Stimulated activated CD8-positive, alpha-beta memory T cell treated with anti-CD3 and anti-CD28 coated beads, Interleukin-7, amount 100 ng/mL, for 1 hour (primary cell): ENCODE measurements at places on chromosomes 7 and 10.

DNA sequence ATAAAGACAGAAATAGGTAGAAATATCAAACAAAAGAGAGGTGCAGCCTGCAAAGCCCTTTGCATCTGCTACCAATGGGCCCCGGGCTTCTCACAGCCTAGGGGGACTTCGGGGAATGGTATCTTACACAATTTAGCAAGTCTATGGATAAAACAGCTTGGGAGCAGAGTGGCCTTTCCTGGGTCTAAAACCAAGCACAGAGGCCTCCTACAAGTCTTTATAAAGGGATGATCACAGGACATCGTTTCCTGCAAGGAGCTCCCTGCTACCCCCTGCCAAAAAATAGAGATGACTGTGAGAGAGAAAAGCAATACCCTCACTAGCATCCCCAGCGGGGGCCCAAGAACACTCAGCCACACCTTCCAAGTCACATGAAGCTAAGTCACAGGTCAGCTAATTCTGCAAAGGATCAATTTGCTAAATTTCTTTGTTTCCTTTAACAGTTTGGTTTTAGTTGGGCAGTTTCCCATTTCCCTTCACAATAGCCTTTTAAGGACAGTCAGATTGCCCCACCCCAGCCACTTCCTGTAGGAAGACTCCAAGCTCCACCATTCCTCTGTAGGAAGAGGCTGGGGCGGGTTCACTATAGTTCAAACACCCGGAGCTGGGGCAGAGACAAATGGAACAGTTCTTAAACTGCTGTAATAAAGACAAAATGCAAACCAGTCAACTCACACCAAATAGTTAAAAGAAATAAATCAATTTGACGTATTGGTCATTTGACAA lies 105.5 kb downstream of the SLIT1 start:
- DNase-seq = no peak

- no peak for DNase-seq
Measured at GRCh38 chr10:68598978-68599770, 39.0 kb downstream of the TET1 start.

DNA sequence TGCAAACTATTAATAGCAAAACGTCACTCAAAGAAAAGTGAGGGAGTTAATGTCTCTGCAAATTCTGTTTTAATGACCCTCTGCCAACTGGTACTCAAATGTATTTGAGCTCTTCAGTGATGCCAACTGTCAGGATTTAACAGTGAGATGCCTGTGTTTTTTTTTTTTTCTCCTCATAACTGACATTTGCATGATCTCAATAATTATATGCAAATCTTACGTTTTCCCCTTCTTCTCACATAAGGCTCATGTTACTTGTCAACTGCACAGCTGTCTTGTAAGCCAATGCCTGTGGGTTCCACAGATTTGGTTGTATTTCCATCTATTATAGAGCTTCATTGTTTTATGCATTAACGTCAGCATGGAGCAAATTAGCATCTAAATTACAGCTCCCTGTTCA lies 38.2 kb downstream of the PPP1R3A start:
- DNase-seq = no peak

- DNase-seq = no peak
Measured at GRCh38 chr10:4947039-4947634, 16.1 kb upstream of the AKR1C1 start.

GRCh38 chr10:79193694-79194382 lies 125.1 kb downstream of the ZMIZ1 start:
- DNase-seq = no peak

- DNase-seq = no peak
Measured at GRCh38 chr10:49830846-49831245, 68.7 kb upstream of the OGDHL start.

GRCh38 chr7:93980744-93981479 lies 23.2 kb downstream of the BET1 start:
- no peak for DNase-seq

- DNase-seq = no peak
Measured at GRCh38 chr7:143492043-143492471, 14.4 kb downstream of the TAS2R41 start.

DNA sequence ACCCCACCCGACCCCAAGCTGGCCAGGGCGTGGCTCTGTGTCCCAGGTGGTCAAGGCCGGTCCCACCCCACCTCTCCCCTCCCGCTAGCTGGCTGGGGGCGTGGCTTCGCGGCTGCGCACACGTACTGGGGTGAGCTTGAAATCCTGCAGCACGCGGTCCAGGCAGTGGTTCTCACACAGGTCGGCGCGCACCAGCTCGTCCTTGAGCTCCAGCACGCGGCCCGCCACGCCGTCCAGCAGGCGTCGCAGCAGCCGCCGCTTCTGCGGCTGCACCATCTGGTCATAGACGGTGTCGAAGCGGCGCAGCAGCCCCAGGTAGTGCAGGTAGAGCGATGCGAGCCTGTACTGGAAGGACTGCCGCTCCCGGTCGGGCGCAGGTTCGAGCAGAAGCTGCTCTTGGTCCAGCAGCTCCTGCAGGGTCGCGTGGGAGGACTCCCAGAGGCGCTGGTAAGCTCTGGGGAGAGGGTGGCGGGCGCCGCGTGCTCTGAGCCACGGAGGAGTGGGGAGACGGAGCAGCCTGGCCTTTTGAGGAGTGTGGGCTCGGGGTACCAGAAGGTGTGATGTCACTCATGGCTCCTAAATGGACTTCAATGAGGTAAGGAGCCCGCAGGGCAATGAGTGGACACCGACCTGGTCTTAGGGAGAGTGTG lies 5.8 kb downstream of the H2BK1 start:
- DNase-seq = no peak
